Nephron progenitor cell (in vitro differentiated cells): ENCODE measurements at places on chromosomes 1 and 21.

DNA sequence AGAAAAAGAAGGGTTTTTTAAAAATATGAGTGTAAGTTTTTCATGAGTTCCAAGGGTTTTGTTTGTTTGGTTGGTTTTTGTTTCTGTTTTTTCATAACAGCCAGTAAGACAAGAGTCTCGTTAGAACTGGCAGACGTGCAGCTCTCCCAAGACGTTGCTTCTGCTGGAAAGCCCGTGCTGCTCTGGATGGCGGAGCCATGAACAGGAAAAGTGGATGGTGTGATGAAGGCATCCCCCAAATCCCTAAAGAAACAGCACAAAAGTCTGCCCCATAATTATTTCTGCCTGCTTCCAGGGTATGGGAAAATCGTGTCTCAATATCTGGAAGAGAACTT is 157.9 kb upstream of the BACE2 start:
- DNase-seq, result no peak

- no peak for DNase-seq
These were observed 15.4 kb downstream of the ANGPTL7 start for GRCh38 chr1:11204396-11205190.

DNA sequence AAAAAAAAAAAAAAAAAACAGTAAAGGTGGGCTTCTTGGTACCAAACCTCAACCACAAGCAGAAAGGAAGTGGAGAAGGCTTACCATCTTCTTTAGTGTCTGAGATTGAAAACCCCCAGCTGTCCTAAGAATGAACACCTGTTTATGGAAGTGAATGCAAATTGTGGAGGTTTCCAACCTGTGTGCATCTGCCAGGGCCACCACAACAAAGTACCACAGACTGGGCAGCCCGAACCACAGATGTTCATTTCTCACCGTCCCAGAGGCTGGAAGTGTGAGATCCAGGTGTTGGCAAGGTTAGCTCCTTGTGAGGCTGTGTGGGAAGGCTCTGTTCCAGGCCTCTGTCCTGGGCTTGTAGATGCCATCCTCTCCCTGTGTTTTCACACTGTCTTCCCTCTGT is 348.7 kb downstream of the SETD4 start:
- no peak for DNase-seq

GRCh38 chr1:164823486-164824279 is 264.7 kb downstream of the PBX1 start:
- no peak for DNase-seq

GRCh38 chr1:237269938-237270337 is 228.0 kb downstream of the RYR2 start:
- no peak for DNase-seq

- no peak for DNase-seq
These were observed 35.3 kb upstream of the POFUT2 start for GRCh38 chr21:45322960-45323461.

DNA sequence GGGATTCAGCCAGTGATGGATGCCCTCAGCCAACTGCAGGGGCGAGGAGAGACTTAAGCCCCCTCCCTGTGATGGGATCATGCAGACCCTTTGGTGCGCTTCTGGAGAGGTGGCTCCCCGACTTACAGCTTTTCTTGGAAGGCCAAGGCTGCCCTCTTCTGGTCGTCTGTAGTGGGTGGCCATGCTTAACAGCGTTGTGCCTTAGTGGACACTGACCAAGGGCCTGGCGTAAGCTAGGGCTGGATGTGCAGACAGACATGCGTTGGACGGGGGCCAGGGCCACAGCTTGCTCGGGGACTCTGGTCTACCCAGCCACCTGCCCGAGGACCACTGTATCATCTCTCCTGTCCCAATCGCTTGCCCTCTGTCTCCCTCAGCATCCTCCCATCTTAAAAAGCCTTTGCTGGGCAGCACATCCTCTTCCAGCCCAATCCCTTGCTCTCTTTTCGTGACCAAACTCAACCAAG is 5.5 kb downstream of the AZIN2 start:
- peak; percentile 76 for DNase-seq

GRCh38 chr1:31888291-31888690 is 49.9 kb downstream of the PTP4A2 start:
- no peak for DNase-seq

GRCh38 chr21:37956772-37957171 is 40.5 kb upstream of the KCNJ6 start:
- no peak for DNase-seq

DNA sequence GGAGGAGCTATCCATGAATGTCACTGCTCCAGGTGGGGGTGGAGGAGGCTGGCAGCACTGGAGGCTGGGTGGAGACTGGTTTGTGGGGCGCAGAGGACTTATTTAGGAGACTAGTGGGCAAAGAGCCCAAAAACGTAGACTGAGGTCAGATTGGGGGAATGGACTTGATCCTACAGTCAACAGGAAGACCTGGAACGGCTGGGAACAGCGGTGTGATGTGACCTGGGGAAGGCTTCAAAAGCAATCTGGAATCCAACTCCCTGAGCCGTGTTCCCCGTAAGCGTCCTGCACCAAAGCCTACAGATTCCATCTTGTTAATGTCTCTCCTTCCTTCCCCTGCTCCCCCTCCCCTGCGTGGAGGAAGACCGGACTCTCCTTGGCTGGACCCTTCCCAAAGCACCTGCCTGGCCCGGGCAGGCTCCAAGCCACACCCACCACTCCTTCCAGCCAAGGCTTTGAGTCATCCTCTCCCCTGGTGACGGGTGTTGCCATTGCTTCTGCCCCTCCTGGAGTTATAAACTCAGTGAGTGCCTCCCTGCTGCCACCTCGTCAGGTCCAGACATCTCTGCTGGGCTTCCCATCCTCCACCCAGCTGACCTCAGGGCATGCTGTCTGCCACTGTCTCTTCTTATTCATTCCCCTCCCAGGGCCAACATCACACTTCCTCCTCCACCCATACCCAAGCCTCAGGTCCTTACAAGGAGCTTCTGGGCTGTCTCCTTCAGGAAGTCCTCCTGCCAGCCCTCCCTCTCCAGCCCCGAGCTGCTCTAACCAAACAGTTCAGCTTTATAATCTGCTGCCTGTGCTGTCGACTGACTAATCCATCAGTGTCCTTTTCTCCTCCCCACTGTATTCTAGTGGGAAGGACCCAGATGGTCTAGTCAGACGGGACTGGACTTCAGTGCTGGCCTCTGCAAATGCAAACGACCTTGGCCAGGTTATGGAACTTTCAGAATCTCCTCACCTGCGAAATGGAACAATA is 1.6 kb upstream of the CLSTN1 start:
- DNase-seq, result no peak

- peak; percentile 76 for DNase-seq
These were observed 11.6 kb downstream of the SCNN1D start for GRCh38 chr1:1291548-1292441.

DNA sequence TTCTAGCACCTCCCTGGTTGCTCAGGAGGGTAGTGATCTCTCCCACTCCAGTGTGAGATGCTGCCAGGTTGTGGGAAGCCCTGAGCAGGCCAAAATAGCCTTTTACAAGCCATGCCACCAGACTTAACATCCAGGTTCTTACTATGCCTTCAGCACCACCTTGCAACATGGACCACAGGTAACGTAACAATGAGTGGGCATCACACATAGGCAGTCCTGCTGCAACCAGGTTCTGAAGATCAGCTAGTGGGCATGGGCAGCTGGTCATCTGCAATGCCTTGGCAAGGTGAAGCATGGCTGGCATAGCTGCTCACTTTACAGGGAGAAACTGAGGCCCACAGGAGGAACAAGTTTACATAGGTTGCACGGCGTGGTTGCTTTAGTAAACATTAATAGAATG is 40.7 kb downstream of the DHCR24 start:
- DNase-seq, result no peak

- DNase-seq, result no peak
These were observed 9.8 kb downstream of the KCNA2 start for GRCh38 chr1:110596312-110596711.

DNA sequence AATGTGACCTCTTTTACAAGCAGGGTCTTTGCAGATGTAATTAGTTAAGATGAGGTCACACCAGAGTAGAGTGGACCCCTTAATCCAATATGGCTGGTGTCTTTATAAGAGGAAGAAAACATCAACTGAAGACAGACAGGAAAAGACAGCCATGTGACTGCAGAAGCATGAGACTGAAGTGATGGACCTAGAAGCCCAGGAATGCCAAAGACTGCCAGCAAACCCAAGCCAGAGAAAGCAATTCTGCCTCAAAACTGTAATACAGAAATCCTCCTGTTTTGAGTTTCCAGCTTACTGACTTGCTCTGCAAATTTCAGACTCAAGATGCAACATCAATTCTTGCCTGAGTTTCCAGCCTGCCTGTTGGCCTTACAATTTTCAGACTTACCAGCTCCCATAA is 17.3 kb downstream of the ENAH start:
- no peak for DNase-seq

- no peak for DNase-seq
These were observed 4.7 kb downstream of the SELENBP1 start for GRCh38 chr1:151367658-151368392.

DNA sequence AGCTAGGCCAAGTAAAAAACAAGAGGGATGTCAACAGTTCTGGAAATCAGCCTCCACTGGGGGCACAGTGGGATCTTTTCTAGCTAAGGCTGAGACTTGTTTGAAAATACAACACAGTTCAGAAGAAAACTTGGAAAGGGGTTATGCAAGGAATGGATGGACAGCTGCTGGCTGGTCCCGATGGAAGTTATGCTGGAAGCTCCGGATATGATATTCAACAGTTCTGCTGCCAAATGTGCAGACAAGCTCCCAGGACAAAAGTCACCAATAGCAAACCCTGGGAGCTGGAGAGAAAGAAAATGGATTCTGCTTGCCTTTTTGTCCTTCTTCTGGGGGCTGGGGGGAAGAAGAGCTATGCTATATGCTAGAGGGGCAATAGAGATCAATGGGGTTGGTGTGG is 14.3 kb downstream of the LMX1A start:
- DNase-seq, result no peak

DNA sequence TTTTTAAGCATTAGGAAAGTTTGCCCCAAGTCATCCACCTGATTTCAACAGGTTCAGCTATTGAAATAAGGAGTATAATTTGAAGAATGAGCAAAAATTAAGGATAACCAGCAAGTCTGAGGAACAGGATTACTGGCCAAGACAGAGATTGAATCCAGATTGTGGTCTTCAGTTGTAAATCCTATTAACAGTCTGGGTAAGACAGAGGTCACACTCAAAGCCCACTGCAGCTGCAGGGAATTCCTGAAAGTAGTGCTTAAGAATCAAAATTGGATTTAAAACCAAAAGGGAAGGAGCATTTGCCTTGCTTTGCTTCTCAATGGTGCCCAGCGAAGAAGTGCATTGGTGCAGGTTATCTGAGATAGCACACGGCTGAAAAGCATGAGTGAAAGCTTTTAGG is 6.4 kb upstream of the LORICRIN start:
- no peak for DNase-seq

- DNase-seq, result no peak
These were observed 28.9 kb upstream of the H3-3A start for GRCh38 chr1:226033582-226033981.

DNA sequence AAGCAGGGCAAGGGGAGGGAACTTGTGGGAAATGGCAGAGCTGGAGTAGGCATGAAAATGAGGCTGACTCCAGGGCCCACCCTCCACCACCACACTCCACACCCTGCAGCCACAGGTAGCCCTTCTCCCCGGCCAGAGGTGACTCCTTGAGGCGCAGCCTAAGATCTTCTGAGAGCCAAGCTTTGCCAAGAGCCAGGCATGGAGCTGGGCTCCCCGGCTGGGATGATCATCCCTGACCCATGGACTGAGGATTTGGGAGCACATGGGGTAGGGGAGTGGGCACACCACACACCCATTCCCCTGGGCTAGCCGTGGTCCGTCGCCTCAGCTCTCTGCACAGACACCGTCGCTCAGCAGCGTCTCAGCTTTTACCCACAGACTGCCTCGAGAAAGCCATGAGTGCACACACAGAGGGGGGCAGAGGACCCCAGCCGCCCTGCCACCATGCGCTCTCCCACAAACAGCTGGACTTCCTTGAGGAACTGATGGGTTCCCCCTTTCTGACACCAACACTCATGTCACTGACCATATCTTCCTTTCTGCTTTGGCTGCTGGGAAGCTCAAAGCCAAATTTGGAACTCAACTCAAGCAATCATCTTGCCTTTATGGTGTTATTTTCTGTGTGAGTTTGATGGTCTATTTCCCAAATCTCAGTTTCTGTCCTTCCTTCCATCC is 123.6 kb upstream of the RUNX3 start:
- no peak for DNase-seq

- DNase-seq, result no peak
These were observed 25.9 kb downstream of the CYP2J2 start for GRCh38 chr1:59900640-59901039.

DNA sequence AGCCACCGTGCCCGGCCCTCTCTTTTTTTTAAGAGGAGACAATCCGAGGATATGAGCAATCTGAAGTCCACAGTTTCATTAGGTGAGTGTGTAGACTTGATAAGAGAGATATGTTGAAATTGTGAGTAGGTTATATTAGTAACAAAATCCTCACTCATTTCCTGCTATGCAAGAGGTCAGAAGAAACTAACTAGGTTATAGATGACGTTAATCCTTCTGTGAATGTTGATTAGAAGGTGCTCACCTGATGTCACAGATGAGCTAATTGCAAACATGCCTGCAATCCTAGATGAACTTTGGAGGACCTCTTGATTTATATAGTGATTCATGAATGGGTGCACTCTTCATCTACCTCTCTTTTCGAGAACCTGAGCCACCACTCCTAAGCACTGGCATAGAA is 29.3 kb downstream of the NTMT2 start:
- DNase-seq, result no peak

GRCh38 chr1:204223129-204223860 is 9.5 kb upstream of the GOLT1A start:
- DNase-seq, result no peak

DNA sequence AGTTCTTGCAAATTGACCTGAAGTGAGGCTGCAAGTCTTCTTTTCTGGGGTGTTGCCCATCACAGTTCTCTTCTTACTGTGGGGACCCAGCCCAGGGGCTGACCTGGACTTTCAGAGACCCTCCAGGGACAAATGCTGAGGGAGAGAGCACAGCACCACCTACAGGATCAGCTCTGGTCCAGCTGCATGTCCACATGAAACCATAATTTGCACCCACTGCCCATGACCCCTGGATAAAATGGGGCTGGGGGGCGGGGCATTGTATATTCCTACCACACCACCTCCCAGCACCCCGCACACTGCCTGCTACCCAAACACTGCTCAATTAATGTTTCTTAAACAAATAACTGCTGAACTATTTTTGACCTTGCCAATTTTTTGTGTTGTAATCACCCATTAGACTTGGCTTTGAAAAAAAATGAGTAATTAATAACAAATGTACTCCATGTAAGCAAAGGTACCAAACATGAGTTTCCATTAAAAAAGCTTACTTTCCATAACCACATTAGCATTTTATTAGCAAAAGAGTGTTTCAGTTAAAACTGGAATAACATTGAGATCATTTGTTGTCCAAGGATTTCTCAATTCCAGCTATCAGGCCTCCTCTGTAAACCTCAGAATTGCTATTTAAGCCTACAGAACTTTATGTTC is 168.0 kb upstream of the RAB4A start:
- no peak for DNase-seq
